ENCODE measurements at places on chromosomes 12 and 14.

DNA sequence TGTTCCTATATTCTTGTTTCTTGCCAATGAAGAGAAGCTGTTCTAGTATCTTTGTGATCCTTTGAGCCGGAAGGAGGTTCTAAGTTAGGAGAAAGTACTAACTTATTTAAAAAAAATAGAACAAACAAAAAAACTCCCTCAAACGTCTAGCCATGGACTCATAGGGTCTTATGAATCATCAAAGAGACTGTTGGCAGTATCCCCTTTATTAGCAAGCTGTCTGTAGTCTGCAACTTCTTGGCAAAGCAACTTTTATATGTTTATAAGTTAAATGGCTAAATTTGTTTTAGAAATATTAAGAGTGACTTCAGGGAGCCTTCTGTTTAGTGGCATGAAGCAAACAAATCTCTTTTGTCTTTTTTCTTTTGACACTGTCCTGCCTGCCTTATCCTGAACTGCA, 291.9 kb downstream of the FUT8 start:
- no peak for DNase-seq

DNA sequence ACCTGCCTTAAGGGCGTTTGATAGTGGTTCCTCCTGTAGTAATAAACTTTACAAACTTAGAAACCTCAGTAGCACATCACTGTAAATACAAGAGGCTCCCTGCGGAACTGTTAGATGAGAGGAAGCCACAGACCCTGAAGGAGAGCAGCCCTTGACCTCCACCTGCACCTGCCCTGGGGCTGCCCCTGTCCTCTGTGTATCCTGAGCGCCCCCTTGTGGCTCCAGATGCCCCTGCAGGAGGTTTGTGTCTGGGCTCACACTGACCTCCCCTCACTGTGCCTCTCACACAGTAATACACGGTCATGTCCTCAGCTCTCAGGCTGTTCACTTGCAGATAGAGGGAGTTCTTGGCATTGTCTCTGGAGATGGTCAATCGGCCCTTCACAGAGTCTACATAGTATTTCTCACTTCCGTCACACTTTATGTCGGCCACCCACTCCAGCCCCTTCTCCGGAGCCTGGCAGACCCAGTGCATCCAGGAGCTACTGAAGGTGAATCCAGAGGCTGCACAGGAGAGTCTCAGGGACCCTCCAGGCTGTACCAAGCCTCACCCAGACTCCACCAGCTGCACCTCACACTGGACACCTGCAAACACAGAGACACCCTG, 1059.8 kb downstream of the TMEM121 start:
- DNase-seq, result no peak

- DNase-seq, result peak; percentile 71
Observed at GRCh38 chr12:6540181-6540877, 6.0 kb downstream of the GAPDH start.

GRCh38 chr12:8018666-8019581, 13.6 kb upstream of the FOXJ2 start:
- no peak for DNase-seq

GRCh38 chr12:80895240-80895639, 42.5 kb downstream of the LIN7A start:
- no peak for DNase-seq

GRCh38 chr14:61950340-61950739, 188.1 kb downstream of the SNAPC1 start:
- no peak for DNase-seq

- DNase-seq, result no peak
Observed at GRCh38 chr12:26878661-26879119, 45.7 kb upstream of the ITPR2 start.

DNA sequence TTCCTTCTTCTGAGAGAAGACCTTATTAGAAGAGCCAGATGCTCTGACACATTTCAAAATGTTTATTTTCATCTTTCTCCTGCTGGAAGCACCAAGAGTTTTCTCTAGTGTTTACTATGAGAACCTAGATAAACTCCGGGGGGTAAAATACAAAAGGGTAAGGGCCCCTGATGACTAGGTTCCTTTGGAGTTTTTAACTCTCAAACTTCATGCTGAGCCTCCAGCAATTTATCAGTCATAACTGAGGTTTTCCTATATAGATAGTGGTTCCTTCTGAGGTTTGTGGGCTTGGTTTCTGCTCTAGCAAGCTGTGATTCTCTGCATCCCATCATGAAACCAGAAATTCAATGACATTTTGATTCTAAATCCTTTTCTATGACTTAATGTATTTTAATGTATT, 210.9 kb downstream of the LRFN5 start:
- DNase-seq, result no peak

DNA sequence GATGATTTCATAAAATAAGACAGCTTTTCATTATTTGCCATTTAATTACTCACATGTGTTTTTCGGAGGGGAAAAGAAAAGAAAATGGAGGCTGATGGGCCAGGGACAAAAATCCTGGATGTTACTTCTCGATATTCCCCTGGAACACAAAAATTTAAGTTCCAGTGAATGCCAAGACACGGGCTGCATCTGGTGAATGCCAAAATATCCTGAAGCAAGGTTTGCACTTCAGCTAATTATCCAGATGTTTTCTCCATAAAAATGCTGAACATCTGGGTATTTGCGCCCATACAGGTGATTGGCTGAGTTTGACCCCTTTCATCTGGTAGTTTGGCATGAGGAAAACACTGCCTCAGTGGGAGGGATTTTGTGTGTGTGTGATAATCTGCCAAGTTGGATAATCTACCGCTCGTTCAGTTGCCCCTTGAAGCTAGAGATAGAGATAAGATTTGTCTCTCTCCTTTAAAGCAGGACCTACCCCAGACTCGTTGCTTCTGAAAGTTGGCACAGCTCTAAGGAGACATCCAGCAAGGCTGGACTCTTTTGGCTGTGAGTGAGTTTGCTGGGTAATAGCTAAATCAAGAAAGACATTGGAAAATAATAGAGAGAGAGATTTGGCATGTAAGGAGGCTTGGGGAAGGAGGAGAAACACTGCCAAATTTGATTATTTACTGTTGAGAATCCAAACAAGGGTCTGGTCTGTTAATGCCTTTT, 390.0 kb downstream of the EGLN3 start:
- no peak for DNase-seq

GRCh38 chr14:88009486-88009885, 4.6 kb downstream of the GPR65 start:
- DNase-seq, result no peak

DNA sequence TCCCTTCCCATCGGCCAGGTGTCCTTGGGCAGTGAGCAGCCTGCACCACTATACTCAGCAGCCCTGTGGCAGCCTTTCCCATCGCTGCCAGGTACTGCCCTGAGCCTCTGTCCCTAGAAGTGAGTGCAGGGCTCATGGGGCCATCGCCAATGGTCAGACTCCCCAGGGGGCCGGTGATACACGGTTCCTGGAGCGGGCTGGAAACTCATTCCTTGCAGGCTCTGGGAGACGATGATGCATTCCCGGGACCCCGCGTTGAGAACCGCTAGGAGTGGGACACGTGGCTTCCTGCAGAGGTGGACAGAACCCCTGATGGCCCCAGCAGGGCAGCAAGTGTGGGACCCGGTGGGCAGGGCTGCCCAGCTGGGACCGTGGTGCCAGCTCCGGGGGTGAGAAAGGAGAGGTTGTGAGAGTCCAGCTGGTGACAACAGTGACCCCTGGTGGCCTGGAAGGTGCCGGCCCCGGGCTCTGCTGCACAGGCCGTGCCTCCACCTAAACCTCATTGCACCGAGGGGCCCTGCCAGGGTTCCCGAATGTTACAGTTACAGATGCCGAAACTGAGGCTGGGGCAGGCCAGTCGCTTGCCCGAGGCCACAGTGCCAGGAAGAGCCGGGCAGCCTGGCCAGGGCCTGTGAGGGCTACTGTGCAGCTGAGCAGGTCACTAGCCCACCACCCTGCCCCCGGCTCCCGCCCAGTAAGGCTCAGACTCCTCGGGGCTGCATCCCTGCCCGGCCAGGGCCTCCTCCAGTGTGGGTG, 33.8 kb downstream of the FBRSL1 start:
- DNase-seq, result peak; percentile 58

DNA sequence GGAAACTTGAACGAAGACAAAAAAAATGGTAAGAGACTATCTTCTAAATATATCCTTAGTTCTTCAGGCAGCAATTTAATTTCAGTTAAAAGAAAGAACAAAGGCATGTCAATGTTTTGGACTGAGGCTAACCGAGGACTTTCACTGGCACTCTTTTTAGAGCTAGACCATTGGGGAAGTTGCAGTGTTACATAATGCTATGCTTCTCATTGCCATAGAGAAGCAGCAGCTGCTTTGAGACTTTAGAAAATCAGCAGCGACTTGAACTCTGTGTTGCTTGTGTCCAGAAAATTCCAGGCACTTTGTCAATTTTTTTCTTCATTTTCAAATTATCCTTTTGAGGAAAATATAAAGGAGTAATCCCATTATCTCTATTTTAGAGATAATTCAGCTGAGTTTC, 964.2 kb downstream of the NRXN3 start:
- no peak for DNase-seq

DNA sequence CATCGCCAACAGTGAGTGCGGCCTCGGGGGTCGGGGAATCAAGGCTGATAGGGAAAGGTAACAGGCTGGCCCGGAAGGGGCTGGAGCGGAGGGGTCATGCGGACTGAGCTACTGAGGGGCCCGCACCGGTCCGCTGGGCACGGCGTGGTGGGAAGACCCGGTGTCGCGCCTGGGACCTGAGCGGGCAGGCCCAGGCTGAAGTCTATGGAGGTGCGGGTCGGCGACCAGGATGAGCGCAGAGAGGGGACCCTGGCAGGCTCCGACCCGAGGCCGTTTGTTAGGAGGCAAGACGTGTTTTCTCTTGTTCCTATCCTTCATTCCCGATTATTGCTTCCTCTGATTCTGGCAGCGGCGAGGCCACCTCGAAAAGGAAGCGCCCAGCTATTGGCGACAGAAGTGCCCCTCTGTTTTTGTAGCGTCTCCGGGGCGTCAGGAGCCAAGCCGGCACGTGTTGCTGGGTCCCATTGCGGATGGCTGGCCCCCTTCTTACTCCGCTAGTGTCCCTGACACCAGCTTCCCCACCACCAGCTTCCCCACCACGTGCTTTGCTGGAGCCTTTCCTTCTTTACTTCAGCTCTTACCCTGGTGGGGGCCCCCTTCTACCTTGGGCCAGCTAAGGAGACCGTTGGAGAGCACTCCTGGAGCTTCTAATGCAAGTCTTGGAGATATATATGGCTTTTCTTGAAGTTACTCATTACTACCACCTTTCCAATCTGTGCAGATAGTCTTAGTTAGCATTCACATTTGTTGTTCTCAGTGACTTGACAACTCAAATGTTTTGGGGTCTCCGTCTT, 653 bp downstream of the PA2G4 start:
- DNase-seq, result no peak

DNA sequence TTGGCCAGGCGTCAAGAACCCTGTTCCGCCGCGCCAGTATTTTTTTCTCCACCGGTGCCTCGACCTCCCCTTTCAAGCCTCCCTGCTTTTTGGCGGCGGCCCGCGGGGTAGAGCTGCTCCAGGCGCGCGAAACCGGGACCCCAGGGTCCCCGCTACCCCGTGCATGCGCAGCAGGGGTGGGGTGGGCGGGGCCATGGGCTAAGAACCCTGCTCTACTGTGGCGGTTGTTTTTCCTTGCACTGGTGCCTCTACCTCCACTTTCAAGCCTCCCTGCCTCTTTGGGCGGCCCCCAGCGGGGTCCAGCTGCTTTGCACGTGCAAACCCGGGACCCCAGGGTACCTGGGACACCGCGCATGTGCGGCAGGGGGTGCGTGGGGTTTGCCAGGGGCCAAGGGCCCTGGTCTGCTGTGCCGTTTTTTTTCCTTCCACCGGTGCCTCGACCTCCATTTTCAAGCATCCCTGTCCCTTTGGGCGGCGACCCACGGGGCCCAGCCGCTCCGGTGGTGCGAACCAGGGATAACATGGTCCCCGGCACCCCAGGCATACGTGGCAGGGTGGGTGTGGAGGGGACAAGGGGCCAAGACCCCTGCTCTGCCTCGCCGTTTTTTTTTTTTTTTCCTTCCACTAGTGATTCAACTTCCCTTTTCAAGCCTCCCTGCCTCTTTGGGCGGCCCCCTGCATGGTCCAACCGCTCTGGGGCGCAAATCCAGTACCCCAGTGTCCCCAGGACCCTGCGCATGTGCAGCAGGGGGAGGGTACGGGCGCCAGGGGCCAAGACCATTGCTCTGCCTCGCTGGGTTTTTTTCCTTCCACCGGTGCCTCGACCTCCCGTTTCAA, 326.8 kb downstream of the ALG10 start:
- DNase-seq, result no peak

GRCh38 chr12:77152623-77153193, 87.3 kb upstream of the E2F7 start:
- DNase-seq, result no peak

GRCh38 chr14:36452860-36453259, 67.2 kb downstream of the NKX2-1 start:
- no peak for DNase-seq

DNA sequence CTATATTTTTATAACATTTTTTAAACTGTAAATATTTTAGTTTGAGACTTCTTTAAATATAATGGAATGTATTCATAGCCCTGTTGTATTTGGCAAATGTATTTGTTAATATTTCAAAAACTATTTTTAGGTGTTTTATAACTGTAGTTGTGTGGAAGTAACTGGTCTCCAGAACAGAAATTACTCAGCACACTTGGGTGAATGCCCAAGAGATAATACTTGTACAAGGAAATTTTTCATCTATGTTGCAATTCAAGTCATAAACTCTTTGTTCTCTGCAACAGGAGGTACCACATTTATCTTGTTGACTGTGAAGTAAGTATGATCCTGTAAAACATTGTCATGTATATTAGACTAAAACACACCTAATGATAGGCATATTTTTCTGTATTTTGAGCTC, 72.8 kb downstream of the SLCO1B3 start:
- DNase-seq, result no peak

GRCh38 chr12:65699251-65699650, 125.0 kb upstream of the HMGA2 start:
- DNase-seq, result no peak

DNA sequence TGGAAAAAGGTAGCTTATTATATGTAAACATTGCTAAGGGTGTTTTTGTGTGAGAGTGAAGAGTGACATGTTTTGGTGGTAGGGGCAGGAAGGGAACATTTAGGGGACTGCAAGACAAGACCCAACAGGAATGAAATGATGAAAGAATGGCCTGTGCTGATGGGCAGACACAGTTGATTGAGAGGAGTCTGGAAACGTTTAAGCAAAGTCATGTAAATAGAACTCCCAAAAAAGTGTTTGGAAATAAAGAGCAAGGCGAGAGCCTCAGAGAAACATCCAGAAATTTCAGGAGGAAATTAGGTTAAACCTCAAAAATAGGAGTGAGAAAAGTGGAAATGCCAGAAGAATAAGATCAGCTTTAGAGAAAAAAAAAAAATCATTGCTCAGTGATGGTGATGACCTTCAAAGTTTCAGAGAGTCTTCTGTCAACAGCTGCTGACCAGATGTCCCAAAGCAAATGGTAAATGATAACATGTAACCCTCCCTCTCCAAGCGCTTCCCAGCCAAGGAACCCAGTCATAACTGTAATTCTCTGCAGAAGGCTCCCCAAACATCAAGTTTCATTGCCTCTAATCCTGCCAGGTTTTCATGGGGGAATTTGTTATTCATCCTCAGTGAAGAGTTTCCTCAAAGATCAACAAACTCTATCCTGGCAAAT, 223.2 kb upstream of the FAR2 start:
- no peak for DNase-seq

DNA sequence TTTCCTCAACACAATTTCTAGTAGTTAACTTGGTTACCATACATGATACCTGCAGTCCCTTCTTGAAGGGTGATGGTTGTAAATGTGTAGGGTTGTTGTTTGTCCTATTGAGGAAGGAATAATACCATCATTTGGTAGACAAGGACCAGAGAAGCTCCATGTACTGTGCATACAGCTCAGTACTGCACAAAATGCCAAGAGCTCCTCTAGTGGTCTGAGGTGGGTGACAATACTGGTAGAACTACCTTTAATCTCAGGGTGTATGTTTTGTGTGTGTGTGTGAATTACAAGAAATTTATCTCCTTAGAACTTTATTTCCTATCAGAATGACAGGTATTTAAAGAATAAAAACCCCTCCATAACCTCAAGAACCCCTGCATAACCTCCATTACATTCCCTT, 575.3 kb downstream of the TMTC2 start:
- no peak for DNase-seq
